Amygdala (tissue), 56 donors: ENCODE measurements at places on chromosomes 7 and 10.

GRCh38 chr7:48259463-48260280 is 88.4 kb downstream of the ABCA13 start:
- no peak for DNase-seq

DNA sequence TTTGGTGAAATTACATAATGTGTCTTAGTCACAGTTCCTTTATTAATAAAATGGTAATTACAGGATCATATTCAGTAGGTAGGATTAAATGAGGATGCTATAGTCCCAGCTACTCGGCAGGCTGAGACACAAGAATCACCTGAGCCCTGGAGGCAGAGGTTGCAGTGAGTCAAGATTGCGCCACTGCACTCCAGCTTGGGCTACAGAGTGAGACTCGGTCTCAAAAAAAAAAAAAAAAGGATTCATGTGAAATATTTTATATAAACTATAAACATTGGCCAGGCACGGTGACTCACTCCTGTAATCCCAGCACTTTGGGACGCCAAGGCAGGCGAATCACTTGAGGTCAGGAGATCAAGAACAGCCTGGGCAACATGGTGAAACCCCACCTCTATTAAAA is 197.9 kb downstream of the IMMP2L start:
- DNase-seq = no peak

- no peak for DNase-seq
Observed at GRCh38 chr7:12287901-12288300, 76.8 kb downstream of the TMEM106B start.

GRCh38 chr7:114944745-114945625 is 23.1 kb downstream of the MDFIC start:
- DNase-seq = no peak

GRCh38 chr7:76191783-76192240 is 9.9 kb upstream of the SRRM3 start:
- no peak for DNase-seq

DNA sequence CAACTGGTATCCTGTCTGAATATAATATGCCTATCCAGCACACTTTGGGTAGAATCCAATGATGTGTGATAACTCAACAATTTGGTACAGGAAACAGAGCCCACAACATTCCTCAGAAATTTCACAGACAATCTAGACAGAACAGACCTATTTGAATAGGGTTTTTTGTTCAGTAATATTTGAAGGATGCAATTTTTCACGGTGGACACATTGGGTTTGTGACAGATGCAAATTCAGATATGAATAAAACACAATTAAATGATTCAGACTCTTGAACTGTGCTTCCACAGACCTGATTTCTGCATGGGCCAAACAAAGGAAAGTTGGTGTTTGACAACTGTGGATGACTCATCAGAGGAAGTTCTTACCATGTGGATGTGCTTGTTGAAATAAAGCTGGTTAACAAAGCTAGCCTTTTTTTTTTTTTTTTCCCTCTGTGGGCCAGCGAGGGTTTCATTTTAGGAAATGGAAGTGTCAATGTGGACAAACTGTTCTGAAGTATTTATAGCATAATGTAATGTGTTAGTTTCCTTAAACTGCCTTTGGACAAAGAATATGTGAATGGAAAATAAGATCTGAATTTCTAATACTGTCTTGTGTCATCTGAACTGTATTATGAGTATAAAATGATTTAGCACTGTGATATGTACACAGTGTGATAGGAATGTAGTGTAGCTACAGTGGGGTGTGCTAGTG is 43.2 kb upstream of the FAM133B start:
- no peak for DNase-seq

GRCh38 chr10:123470336-123470921 is 195.7 kb upstream of the GPR26 start:
- DNase-seq = no peak

- DNase-seq = no peak
Observed at GRCh38 chr10:5071411-5072198, 22.6 kb upstream of the AKR1C3 start.

- DNase-seq = no peak
Observed at GRCh38 chr10:112614586-112614985, 167.6 kb downstream of the VTI1A start.

- no peak for DNase-seq
Observed at GRCh38 chr7:40711706-40712105, 576.9 kb downstream of the SUGCT start.

- DNase-seq = no peak
Observed at GRCh38 chr7:104973909-104974415, 40.0 kb upstream of the KMT2E start.

DNA sequence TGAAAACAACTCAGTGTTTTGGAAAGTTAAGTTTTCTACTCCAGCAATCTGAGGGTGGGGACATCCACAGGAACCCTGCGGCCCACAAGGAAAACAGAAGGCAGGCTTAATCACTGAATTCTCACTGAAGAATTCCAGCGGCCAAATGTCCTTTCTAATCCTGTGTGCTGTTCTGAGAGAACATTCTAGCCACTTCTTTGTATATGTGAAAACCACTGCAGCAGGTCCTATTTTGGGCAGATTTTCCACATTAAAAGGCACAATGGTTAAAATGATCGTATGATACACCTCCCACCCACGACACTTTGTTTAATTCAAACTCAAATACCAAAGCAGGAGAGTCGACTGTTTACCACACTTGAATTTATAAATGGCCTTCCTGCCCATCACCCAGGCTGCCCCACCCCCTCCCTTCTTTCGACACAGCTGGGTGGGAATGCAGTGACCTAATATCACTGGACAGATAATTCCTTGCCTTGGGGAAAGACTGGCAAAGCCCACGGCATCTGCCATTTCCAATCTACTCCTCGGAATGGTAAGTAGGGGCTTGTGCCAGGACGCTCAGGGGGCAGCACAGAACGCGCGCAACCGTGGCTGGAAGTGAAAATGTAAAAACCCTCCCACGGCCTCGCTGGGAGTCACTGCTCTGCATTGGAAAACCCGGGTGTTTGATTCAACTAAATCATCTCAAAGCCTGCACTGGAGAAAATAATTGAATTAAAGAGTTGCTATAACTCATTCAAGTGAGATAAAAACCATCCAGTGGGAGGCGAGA is 67.0 kb downstream of the CTBP2 start:
- DNase-seq = no peak

GRCh38 chr7:288671-289101 is 1.3 kb upstream of the FOXL3 start:
- DNase-seq = no peak

DNA sequence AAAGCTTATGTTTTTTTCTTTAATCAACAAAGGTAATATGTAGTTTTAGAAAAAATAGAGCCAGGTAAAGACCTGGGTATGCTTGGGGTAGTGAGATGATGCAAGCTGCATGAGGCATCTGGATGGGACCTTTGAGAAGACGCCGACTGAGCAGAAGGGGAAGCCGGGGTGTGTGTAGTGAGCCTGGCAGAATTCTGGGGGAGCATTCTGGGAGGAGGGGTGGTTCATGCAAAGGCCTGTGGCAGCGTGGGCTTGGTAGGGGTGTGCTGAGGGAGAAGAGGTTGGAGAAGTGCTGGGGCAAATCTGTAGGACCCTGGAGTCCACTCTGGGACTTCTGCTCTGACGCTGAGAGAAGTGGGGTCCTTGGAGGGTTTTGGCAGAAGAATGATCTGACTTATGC is 33.9 kb upstream of the SHH start:
- no peak for DNase-seq

DNA sequence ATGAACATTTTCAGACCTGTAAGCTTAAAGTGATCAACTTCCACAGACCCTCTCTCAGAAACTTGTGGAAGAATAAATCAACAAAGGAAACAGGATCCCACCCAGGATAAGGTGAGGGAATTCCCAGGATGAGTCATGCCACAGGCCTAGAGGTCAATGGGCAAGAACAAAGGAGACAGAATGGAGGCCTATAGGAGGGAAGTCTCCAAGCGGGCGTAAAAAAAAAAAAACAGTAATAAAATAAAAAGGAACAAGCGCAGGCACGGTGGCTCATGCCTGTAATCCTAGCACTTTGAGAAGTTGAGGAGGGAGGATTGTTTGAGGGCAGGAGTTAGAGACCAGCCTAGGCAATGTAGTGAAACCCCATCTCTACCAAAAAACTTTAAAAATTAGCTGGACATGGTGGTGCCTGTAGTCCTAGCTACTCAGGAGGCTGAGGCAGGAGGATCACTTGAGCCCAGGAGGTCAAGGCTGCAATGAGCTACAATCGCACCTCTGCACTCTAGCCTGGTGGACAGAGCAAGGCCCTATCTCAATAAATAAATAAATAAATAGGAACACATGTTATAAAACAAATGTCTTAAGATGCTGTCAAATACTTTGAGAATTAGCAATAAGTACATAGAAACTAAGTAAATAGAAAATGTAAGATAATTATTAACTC is 8.4 kb downstream of the SORBS1 start:
- DNase-seq = no peak

DNA sequence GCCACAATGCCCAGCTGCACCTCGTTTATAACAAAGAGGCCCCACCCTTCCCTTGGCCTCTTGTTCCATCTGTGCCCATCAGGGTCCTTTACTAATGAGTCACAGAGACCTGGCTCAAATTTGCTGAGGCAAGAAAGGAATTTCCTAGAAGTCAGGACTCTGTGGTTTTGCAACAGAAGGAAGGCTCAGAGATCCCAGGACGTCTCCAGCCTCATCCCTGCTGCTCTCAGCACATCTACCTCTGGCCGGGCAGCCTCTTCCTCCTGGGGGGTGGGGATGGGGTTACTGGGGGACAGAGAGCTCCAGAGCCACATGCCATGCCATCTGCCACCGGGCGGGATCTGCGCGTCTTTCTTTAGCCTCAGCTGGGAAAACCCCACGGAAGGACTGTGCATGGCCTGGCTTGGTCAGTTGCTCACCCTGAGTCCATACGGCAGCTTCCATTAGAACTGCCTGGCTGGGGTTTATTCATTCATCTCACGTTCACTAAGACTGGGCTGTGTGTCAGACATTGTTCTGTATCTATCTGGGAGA is 41.9 kb upstream of the PSMG3 start:
- peak; percentile 44 for DNase-seq

- no peak for DNase-seq
Observed at GRCh38 chr7:110856704-110857103, 234.2 kb upstream of the LRRN3 start.

DNA sequence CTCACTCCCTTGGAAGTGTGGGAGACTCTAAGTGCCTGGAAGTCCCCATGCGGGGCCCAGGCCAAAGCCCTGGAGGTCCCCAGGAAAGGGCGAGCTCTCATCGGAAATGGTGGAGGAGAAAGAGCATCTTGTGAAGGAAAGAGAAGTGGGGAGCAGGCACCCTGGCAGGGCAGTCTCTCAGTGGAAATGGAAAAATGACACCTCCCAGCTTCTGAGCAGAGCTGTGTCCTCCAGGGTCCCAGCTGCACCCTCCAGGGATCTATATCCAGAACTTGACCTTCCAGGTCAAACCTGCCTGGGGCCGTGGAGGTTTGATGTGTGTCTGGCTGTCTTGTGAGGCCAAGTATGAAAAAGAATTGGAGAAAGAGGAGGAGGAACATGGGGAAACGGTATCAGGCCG is 29.5 kb downstream of the PAX2 start:
- no peak for DNase-seq

DNA sequence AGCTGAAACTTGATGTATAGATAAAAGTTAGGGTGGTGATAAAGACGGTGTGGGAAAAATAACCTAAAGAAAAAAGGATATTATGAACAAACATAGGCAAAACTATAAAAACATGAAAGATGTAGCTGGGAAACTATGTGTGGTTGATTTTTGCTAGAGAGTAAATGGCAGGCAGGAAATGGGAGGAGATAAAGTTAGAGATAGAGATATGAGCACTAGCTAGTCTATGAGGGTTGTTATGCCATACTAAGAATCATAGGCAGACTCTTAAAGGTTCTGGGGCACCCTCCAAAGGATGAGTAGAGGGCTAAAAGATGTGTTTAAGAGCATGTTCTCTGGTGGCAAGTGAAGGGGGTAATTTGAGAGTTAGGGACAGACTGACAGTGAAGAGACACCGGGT is 1109.2 kb downstream of the GATA3 start:
- no peak for DNase-seq

DNA sequence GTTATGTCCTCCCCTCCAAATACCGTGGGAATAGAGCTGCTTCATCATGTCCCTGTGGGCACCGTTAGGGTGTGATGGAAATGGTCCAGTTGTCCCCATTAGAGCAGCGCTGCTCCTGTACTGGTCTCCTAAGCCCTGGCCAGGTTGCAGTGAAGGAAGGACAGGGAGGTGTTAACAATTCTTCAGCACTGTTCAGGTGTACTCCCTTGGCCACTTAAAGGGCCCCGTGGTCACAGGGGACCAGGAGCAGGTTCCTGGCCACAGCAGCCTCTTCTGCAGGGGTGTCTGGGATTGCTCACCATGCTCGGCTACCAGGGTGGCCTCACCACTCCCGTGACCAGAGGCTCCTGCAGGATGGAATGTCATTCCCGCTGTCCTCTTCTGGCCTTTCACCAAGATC is 65.8 kb downstream of the MINDY4 start:
- no peak for DNase-seq

GRCh38 chr10:100895896-100896295 is 16.9 kb upstream of the SLF2 start:
- DNase-seq = no peak

DNA sequence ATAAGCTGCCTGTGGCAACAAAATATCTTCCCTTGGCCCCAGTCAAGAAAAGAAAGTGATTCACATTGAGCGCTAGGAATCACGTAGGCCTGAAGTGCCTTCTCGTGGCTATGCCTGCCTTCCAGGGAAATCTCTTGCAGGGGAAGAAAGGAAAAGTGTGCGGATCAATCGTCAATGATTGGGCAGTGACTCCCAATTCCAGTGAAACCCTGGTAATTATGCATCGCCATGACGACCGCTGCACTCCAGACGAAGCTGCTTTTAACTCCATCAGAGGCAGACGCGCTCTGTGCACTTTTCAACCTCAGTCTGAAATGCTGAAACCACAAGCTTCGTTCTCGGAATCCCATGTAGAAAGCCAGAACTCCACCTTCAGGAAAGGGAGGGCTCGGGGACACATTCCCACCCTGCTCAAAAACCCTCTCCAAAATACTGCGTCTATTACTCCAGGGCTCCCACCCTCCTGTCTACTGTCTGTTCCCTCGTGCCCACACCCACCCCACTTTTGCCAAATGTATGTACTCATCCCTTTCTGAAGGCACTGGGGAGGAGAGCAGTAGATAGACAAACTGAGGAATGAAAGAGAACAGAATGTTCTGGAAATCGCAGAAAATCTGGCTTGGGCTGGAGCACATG is 24.2 kb upstream of the PRKAG2 start:
- no peak for DNase-seq

DNA sequence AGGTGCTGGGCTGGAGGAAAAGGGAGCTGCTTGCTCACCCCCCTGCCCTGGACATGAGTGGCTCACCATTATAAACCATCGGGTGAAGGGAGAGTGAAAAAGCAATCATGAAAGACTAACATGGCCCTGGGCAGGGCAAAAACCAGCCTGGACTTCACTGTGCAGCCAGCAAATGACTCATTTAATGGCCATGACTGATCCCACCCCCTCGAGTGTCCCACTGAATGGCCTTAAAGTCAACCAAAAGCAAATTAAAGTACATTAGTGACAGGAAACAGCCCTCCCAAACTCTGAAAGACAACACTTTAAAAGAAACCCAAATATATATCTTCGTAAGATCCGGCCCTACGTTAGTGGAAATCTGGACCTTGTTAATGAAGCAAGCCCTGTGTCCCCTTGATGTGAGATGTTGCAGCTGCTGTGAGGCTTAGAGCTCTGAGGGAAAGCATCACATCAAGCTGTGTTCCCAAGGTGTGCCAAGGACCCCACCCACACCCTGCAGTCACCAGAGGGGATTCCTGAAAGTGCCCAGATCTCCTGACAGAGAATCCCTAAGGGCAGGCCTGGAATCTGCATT is 31.2 kb downstream of the ADCYAP1R1 start:
- no peak for DNase-seq
